ENCODE measurements at places on chromosomes 3 and 15. TPM values are rescaled to one million over a fixed set of nuclear protein-coding genes. Genes with fewer than 3 reads are reported as not detected.

DNA sequence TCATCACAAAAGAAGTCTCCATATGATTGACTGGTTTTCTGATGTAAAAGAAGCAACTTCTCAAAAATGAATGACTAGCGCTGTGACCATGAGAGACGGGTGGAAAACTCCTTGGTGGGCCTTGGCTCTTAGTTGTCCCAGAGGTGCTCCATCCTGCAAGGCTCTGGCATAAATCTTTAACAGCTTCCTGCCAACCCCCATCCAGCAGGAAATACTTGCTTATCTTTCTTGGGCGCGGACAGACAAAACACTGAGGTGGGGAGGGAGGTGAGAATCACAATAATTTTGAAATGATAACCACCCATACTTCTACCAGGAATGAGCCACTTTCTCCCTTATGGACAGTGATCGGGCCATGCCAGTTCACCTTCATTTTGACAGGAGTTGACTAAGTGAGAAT is 128.6 kb downstream of the STT3B start:
- H3K27ac ChIP-seq = peak overlapping the region; percentile 60
- peaks cover 80% of the 10 kb centered on the region for H3K36me3 ChIP-seq
- H3K4me3 ChIP-seq = no peak overlapping the region
- DNase-seq = no peak

- no peaks in the 10 kb centered on the region for H3K27me3 ChIP-seq
- DNase-seq = no peak
- no peaks in the 10 kb centered on the region for H3K4me1 ChIP-seq
- H3K4me3 ChIP-seq = no peak overlapping the region
These were observed 30.3 kb downstream of the ALDH1L1 start for GRCh38 chr3:126149960-126150515.

UNC45A gene
- polyA plus RNA-seq = 55.8 TPM

FAM240A gene
- polyA plus RNA-seq = not detected

DNA sequence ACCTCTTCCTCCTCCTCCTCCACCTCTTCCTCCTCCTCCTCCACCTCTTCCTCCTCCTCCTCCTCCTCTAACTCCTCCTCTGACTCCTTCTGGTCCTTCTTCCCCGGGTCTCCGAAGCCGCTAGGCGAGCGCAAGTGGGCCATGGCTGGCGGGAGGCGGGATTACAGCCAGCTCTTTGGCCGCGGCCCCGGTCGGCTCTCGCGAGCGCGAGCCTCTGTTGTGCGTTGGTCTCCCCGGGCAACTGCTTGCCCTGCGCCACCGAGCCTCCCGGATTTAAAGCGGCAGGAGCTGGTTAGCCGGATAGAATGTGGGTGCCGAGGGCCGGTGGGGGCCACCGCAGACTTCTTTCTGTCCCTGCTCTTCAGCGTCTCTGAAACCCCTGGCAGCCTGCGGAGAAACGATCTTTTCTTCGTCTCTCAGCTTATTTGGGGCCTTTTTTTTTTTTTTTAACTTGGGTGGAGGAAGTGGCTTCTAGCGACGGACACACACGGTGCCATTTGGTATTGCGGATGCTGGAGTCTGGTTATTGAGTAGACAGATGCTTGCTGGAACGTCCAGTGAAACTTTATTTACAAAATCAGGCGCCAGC is at the start of gene ERICH6:
TSS of gene ERICH6 (minus strand) at position 165 of the 589 bp plus-strand sequence. CDS start at position 143, 22 bp downstream.
- peak within 1 kb of the TSS; percentile 99 for H3K27ac ChIP-seq
- peaks cover 16% of the 10 kb centered on the region for H3K4me1 ChIP-seq
- peaks cover 6% of the 10 kb centered on the region for H3K36me3 ChIP-seq
- H3K27me3 ChIP-seq = no peaks in the 10 kb centered on the region
- H3K4me3 ChIP-seq = peak within 1 kb of the TSS; percentile 91

DNA sequence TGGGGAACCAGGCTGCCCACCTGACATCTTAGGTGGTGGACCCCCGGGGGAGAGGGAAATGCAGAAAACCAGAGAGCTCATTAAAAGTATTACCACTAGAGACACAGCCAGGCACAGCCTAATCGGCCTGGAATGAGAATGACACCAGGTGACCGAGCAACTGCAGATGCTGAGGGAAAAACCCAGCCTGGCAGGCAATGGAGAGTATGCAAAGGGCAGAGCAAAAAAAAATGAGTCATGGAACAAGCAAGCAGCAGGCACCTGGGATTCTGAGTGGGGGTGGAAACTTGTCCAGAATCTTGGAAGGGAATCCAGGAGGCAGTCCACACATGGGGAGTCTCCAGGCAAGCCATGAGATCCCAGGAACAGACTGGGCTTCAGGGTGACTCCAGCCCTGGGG is 183.7 kb upstream of the LRRN1 start:
- no peaks in the 10 kb centered on the region for H3K36me3 ChIP-seq
- H3K27ac ChIP-seq = no peak overlapping the region
- H3K4me1 ChIP-seq = no peaks in the 10 kb centered on the region

DNA sequence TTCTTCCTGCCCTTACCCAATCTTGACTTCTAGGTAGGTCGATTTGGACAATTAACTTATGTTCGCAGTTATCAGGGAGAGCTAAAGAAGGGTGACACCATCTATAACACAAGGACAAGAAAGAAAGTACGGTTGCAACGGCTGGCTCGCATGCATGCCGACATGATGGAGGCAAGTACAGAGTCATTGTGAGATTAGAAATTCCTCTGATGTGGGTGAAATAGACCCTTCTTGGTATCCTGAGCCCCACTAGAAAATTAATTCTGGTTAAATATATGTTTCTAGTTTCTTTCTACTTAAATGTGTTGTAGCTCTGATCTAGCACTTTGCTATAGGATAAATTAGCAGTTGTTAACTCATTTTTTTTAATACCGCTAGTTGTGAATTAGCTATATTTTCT is 13.6 kb downstream of the LXN start:
- DNase-seq = no peak
- no peak overlapping the region for H3K4me3 ChIP-seq
- H3K27ac ChIP-seq = no peak overlapping the region
- H3K27me3 ChIP-seq = no peaks in the 10 kb centered on the region

GRCh38 chr3:34362910-34363309 is 564.5 kb downstream of the PDCD6IP start:
- no peak overlapping the region for H3K27ac ChIP-seq
- H3K4me3 ChIP-seq = no peak overlapping the region
- H3K27me3 ChIP-seq = no peaks in the 10 kb centered on the region
- no peak for DNase-seq
- no peaks in the 10 kb centered on the region for H3K36me3 ChIP-seq
- peaks cover 12% of the 10 kb centered on the region for H3K4me1 ChIP-seq

DNA sequence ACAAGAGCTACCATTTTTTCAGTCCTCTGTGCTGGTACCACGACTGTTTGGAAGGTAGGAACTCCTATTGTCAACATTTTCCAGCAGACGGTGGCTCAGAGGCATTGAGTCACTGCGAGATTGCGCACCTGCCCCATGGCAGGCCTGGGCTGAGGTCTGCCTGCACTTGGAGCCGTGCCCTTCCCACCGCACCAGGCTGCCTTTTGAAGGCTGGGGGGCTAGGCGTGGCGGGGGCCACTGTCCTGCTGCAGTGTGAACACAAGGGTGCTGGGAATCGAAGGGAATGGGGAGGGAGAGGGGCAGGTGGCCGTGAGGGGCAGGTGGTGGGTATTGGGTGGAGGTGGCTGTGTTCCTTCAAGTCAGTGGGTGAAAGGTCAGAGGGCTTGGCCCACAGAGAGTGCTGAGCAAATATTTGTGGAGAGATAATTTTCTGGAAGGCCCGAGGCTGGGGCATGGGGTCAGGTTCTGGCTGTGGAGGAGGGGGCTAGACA is 16.3 kb downstream of the SNX33 start:
- H3K4me3 ChIP-seq = no peak overlapping the region
- no peak overlapping the region for H3K27ac ChIP-seq
- H3K27me3 ChIP-seq = peaks cover 23% of the 10 kb centered on the region
- H3K4me1 ChIP-seq = no peaks in the 10 kb centered on the region
- no peaks in the 10 kb centered on the region for H3K36me3 ChIP-seq

All from naive B cell (primary cell).